ENCODE measurements at places on chromosomes 4 and X.

DNA sequence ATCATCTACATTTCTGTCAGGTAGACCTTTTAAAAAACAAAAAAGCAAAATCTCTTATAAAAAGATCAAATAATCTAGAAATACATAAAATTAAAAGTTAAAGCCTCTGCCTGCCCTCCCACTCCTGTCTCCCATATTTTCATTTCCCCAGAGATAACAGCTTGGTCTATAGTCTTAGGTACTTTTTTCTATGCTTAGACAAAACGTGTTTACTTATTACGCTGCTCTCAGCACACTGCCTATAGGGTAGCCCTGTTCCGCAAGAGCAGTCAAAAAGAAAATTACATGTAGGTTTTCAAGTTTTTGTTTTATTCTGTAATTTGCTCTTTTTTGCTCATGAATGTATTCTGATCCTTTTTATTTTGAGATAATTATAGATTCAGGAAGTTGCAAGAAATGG, 73.3 kb downstream of the TAF1 start:
- DNase-seq: no peak

DNA sequence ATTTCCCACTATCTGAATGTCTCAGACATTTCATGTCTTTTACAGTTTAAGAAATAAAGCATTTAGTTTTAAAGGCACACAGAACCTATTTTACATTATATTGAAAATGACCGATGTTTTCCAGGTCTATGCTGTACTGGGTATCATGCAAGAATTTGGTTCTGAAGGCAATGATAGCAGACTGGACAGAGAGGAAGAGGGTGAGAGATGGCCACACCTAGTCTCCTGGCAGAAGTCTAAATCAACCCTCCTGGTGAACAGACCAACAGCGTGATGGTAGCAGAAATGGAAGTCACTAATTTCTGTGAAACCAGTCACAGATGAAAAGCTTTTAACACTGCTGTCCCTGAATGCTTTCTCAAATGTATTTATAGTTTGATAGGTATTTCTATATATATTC, 41.9 kb downstream of the MID1 start:
- DNase-seq: no peak

GRCh38 chrX:120999413-120999812, 13.9 kb upstream of the CT47A1 start:
- no peak for DNase-seq

DNA sequence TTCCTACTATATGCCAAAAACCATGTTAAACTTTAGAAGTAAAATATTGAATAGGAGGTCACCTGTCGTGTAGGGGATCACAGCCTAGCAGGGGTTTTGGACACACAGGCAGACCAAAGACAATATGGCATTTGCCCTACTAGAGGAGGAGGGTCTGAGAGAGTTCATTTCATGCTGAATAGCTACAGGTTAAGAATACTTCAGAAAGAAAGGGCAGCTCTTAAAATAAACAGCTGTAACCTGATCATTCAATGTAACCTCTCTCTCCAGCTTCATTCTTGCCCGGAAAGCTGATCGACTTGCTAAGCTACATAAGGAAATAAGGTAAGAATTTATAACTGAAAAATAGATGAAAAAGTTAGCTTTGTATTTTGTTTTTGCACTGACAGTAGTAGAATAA, 79.9 kb downstream of the MAOA start:
- DNase-seq: no peak

DNA sequence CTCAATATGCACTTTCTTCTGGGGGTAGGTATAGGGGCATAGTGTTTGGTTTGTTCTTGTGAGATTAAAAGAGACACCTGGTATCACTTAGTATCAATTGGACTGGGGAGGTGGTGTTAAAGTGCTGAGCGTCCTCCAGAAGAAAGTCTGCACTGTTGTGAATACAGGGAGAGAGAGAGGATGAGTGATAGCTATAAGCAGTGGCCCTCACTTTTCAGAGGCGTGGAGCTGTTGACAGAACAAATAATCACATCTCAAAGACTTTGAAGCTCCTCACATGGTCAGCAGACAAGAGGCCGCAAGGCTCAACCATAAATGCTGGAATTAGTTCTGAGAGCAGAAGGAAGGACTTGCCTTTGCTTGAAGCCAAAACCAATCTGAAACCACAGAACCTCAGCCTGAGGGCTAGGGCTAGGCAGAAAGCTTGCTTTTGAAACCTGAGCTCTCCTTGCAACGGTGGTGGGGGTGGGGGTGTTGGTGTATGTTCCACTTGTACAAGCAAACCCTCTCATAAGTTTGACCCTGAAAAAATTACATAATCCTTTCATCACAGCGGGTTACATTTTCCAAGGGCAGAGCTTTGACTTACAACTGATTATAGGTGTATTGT, 123.2 kb upstream of the SCML1 start:
- DNase-seq: no peak

DNA sequence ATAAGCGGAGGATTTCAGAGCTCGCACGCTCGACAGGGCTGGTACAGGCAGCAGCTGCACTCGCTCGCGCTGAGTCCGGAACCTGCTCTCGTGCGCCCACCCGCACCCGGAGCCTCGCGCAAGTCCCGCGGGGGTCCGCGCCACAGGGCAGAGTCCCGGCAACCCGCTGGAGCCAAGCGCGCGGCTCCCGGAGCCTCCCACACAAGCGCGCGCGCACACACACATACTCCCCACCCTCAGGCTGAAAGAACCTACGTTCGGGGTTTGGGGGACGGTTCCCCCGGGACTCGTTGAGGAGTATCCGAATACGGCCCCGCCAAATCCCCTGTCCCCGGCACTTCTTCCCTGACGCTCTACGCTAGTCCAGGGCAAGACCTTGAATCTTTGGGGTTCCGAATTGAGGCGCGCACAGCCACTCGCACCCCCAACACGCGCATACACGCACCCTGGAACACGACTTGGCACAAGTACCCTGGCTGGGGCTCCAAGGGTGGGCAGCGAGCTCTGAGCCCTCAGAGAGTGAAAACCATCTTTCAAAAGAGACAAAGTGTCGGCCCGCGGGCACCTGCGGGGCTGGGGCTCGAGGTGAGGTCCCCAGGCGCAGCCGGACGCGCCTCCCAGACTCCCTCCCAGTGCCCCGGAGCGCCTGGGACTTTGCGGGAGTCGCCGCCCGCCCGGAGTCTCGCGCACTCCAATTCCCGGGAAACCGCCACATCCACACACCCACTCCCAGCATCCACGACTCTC, 952 bp downstream of the ANOS1 start:
- DNase-seq: no peak

DNA sequence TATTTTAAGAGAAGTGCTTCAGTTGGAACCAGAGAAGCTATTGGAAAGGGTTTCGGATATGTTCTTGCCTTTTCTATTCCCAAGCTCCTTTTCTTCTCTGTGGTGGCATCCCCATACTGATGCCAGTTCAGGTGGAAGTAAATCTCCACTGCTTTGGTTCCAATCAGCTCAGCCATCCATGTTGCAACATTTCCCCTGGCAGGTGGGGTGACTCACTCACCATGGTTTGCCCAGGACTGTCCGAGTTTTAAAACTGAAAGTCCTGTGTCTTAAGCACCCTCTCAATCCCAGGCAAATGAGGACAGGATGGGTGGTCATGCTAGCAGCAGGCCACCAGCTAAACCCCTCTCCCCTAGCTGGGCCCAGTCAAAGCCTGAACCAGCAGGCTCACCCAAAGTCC, 15.1 kb downstream of the RAI2 start:
- DNase-seq: no peak

DNA sequence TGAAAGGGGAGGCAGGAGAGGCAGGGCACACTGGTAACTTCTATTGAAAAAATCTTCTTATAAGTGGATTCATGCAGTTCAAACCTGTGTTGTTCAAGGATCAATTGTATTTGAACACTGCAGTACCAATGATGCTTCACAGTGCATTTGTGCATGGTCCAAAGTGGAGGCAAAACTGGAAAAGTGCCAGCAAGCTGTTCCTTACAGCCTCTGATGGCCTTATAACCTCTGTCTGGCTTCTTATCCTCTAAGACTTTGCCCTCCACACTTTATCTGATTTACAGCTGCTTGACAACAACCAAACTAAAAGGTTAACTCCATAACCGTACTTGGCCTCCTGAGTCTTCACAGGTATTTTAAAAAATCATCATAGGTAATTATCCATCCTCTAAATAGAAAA, 40.4 kb downstream of the MAGEB17 start:
- no peak for DNase-seq

- no peak for DNase-seq
These were observed 99.5 kb downstream of the CCSER1 start for GRCh38 chr4:90226734-90227133.

- DNase-seq: no peak
These were observed 11.7 kb downstream of the MMRN1 start for GRCh38 chr4:89906316-89906715.

DNA sequence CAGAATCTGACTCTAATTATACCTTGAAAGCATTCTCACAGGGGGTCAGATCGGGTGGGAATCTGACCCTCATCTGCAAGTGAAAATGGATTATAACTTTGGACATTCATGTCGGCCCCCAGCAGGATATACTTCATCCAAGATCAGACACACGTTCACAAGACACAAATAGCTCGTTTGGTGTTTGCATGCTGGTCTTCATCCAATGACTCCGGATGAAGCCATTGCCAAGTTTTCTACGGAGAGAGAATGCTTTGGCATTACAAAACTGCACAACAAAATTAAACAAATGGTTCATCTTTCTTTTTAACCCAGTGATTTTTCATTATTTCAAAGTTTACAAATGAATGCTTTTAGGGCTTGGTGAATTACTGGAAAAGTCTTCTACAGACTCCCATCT, 105.5 kb downstream of the MID1 start:
- no peak for DNase-seq

DNA sequence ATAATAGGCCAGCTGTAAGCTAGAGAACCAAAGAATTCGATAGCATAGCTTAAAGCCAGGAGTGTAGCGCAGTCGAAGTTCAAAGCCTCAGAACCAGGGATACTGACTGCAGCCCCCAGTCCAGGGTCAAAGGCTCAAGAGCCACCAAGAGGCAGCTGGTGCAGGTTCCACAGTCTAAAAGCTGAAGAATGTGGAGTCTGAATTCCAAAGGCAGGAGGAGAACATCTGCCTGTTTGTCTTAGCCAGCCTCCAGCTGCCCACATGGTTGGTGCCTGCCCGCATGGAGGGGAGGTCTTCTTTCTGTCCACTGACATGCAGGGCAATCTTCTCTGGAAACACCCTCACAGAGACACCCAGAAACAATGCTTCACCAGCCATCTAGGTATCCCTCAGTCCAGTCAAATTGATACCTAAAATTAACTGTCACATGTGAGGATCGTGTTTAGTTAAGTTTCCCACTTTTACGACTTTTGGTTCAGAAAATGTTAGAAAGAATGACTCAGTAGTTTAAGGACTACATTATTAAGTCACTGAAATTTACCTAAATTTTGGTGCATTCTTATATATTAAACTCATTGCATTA, 52.8 kb upstream of the RHOH start:
- DNase-seq: no peak

GRCh38 chr4:19698961-19699360, 552.7 kb upstream of the SLIT2 start:
- DNase-seq: no peak

GRCh38 chrX:42102586-42103282, 179.4 kb upstream of the CASK start:
- no peak for DNase-seq

DNA sequence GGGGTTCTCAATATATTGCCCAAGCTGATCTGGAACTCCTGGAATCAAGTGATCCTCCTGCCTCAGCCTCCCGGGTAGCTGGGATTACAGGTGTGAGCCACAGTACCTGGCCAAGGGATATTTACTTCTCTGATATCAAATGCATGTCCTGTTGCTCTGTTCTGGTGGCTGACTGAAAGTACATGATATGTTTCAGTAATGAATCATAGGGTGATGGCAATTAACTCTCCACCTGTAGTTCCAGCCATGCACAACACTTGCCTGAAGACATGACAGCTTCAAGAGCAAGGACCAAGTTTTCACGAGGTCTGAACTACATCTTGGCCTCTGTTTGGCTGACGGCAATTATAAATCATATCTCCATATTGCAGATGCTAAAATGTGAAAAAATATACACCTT, 9.1 kb downstream of the ZCCHC4 start:
- DNase-seq: no peak

DNA sequence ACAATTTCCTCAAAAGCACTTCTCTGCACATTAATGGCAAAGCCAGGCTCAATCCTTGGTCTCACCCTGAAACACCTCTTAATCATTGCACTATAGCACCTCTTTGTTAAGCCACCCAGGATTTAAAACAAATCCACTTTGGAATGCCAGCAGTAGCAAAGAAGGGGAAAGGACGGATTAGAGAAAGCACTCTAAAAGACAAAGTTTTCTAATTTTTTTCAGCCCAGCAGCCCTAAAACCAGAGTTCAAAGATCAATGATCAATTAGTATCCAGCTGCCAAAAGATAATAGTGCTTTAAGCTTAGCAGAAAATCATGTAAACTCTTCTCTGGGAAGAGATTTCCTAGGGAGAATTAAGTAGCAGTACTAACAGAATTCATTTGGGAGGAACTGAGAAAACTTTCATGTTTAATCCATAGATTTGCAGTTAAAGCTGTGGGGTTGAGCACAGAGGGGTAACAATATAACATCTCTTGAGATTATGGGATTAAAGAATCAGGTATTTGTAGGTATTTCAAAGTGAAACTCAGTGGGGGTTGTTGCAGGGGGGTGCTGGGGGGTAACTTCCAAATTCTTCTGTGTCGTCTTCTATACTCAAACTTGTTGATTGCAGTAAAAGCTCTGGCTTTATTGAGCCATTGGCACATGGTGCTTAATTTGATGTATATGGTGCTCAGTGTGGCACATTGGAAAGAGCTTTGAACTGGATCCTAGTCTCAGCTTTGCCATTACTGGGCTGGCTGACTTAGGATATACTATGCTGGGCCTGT, 61.8 kb downstream of the LRRC66 start:
- no peak for DNase-seq

DNA sequence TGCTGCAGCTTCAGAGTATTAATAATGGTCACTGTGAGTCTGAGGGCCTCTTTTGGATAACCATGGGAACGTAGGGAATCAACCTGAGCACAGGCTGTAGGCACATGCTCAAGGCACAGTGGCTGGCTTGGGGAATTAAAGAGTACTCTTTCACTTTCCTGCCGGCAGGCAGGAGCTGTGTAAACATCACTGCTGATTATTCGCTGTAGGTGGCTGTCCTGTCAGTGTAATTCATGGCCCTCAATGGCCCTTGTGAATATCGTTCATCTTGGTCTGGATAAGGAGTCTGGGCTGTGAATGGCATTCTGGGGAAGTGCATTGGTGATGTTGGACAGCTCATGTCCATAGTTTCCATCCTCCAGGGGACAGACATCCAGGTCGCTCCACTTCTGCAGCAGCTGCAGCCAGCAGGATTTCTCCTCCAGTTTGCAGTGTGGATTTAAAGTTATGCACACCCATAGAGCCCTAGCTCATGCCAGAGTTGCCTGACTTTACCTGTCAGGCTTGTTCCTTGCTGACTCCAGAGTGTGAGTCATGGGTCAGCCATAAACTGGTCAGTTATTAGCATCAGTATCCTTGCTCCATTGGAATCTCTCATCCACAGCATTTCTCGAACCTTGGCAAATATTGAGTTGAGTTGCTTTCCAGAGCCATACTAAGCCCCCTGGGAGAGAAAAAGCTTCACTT, 43.0 kb downstream of the C4orf33 start:
- DNase-seq: no peak

- DNase-seq: no peak
These were observed 7.6 kb downstream of the RELL1 start for GRCh38 chr4:37678624-37679023.

- no peak for DNase-seq
These were observed 17.1 kb downstream of the SPON2 start for GRCh38 chr4:1155314-1155713.

- no peak for DNase-seq
These were observed 6.0 kb upstream of the WDR13 start for GRCh38 chrX:48591255-48591791.

All from activated CD8-positive, alpha-beta memory T cell treated with anti-CD3 and anti-CD28 coated beads for 1 hour (primary cell).